Stimulated activated CD8-positive, alpha-beta memory T cell treated with anti-CD3 and anti-CD28 coated beads, Interleukin-12 subunit alpha, Interleukin-12 subunit beta, amount 100 ng/mL, for 1 hour (primary cell): ENCODE measurements at places on chromosomes 2 and 18.

DNA sequence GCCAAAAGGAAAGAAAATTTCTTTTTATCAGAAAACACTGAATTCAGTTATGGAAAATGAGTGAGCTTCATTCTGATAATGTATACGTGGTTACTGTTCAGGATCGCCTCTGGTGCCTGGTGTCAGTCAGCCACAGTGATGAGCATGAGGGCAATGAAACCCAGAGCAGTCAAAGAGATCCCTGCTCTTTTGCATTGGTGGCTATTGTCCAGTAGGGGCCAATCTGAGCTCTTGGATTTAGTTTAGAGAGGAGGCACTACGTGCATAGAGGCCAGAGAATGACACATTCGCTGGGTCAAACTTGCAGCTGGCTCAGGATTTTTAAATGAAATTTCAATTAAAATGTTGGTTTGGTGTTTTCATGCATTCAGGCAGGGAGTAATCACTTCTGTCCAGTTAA lies 522.9 kb downstream of the TMEM182 start:
- no peak for DNase-seq

GRCh38 chr2:5990086-5990485 lies 297.9 kb downstream of the SOX11 start:
- DNase-seq = no peak

DNA sequence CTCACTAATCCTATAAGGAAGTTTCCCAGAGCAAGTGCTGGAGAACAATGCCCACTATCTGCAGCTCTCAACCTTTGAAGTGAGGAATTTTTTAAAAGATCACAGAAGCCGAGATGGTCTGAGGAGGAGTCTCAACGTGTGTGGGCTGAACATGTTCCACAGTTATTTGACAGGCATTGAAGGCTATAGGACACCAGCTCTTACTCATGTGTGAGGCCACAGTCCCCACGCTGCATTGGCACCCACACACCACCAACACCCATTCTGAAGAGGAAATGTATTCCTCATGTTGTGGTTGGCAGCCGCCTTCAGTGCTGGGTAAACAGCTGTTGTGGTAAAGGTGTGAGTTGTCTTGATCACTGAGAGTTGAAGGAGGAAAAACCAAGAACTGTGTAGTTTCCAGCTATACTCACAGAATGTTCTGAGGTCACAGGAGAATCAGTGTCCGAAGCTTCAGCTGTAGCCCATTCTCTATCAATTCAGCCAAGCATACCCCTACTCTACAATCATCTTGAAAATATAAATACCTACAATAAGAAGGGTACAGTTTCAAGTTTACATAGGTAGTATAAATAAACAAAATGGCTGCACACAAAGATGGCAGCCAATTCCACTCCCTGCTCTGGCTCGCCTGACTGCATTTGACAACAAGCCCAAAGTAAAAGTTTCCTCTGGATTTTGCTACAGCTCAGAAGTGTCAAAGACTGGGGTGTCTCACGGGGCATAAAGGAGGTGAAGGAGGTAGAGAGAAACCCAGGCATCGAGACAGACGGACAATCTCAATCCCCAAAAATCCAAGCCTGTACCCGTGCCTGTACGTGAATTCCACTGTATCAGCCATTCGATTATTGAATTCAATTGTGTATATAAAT lies 12.1 kb downstream of the CD226 start:
- DNase-seq = peak; percentile 69

DNA sequence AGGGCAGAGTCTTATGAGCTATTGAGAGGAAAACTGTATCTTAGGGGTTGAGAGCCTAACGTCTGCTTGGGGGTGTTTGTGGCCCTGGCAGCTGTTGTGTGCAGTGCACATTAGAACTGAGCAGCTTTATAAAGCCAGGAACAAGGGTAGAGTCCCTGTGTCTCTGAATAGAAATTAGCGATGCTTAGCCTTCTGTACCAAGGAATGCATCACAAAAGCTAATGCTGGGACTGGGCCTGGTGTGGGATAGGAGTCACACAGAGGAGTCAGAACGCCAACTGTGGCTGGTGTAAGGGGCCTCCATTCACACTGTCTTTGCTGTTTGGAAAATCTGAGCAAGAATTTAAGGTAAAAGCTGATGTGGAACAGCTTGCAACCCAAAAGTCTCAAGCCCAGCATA lies 283.2 kb downstream of the SOX11 start:
- no peak for DNase-seq

- DNase-seq = no peak
These were observed 493 bp downstream of the FN1 start for GRCh38 chr2:215435280-215435869.

DNA sequence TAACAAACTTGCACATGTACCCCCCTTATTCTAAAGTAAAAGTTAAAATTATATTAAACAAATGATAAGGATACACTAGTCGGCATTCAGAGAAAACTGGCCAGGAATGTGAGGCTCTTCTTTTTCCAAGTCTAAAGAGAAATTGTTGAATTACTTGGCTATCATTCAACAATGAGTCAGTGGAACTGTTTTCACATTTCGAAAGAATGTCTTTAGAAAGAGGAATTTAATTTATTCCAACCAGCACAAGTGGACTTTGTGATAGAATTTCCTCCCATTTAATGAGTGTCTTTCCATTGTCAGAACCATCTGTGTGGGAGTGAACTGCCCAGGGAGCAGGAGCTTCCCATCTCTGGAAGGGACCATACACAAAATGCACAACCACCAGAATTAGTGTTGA lies 792.2 kb downstream of the EPHA4 start:
- no peak for DNase-seq

DNA sequence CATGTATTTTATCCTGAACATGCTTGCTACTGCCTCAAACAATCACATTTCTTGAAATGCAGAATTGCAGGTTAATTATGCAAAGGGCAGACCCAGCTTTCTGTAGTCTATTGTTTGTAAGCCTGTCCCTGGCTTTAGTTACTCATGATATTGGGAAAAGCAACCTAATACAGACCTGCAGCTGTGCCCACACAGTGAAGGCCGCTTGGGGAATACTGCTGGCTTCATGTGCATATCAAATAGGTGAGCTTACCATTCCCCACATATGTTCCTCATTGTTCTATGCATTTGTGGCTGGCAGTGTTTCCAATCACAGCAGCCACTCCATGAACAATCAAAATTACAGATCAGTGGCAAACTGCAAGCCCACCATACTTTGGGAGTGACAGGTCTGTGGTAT lies 186.3 kb downstream of the TMEM163 start:
- DNase-seq = no peak

DNA sequence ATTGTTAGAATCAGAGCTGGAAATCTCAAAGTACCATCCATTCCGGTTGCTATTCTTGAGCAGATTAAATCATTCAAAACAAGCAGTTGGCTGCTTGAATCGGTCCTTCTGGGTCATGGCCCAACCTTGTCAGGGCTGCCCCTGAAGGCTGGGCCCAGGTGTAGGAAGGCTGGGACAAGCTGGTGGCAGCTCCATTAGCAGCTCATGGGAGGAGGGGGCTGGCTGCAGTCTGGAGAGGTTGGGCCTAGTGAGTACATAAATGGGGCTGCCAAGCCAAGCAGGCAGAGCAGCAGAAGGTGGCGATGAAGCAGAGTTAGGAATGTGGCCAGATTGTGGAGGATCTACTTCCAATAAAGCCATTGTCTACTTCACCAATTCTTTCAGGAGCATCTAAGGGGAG lies 81.4 kb downstream of the ADCYAP1 start:
- DNase-seq = no peak

GRCh38 chr2:120134263-120134662 lies 88.9 kb downstream of the TMEM185B start:
- no peak for DNase-seq

DNA sequence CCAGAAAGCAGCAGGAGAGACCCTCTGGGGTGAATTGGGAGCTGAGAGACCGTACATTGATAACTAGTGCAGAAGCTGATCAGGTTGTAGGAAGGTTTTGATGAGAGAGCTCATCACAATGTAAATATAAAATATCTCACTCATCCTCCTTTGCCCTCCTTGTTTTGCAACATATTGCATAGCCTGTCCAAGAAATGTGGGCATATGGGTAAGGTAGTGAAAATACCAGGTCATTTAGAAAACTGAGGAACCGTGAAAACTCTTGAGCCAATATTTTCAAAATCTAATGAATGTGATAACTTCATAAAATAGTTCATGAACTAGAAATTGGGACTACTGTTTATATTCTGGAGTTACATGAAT lies 31.4 kb downstream of the C18orf54 start:
- DNase-seq = no peak

- no peak for DNase-seq
These were observed 81.7 kb downstream of the SPRED2 start for GRCh38 chr2:65350651-65351056.

- no peak for DNase-seq
These were observed 36.0 kb upstream of the WIPF1 start for GRCh38 chr2:174633623-174633930.

GRCh38 chr18:48348739-48349138 lies 60.4 kb downstream of the ZBTB7C start:
- DNase-seq = no peak

- no peak for DNase-seq
These were observed 270.0 kb upstream of the PXDN start for GRCh38 chr2:2014251-2014771.

DNA sequence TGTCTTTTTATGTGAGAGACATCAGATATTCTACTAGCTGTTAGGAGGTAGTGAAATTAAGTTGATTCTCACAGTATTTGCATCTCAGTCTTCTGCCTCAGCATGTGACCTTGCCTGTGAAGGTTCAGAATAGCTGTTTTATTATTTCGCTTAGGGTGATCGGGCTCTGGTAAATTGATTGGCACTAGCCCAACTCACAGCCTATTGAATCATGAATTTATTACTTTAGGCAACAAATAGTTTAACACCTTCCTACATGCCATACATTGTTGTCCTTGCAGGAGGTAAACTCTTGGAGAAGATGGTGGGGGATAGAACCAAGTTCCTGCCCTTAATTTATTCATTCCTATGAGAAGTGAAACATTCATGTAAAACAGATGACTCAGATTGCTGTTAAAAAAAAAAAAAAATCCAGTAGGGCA lies 101.9 kb downstream of the GPD2 start:
- DNase-seq = no peak

GRCh38 chr2:64837116-64837731 lies 152.0 kb upstream of the SLC1A4 start:
- DNase-seq = no peak

- no peak for DNase-seq
These were observed 22.5 kb downstream of the TEX44 start for GRCh38 chr2:231615058-231615671.

DNA sequence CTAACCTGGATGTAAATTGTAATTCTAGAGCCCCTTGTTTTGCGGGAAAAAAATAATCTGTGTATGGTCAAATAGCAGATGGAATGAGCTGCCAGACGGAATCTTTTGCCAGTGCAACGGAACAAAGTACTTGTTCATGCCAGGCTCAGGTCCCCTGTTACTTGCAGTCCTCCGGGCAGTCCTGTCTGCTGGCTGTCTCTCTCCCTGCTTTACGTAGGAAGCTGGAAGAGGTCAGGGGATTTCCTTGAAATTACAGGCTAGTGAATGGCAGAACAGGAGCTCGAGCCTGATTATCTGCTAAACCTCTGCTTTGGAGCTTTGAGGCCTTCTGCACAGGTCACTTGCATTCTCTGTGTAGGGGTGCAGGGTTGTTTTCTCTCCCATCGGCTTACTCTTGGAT lies 54.8 kb downstream of the LRRFIP1 start:
- DNase-seq = no peak

DNA sequence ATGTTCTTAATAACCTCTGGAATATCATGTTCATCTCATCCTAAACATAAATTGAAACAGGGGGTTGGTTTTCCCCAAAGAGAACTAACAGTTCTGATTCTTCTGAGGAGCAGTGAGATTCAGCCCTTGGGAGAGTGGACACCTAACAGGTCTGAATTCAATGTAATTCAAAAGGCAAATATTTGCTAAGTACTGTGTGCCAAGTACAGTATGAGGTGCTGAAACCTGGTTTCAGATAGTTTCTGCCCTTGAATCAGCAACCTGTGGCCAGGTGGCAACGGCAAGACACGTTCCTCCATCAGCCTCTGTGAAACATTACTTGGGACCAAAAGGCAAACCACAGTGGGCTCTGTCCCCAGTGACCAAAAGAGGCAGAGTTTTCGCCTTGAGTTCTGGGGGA lies 1.3 kb downstream of the LRRC30 start:
- no peak for DNase-seq

DNA sequence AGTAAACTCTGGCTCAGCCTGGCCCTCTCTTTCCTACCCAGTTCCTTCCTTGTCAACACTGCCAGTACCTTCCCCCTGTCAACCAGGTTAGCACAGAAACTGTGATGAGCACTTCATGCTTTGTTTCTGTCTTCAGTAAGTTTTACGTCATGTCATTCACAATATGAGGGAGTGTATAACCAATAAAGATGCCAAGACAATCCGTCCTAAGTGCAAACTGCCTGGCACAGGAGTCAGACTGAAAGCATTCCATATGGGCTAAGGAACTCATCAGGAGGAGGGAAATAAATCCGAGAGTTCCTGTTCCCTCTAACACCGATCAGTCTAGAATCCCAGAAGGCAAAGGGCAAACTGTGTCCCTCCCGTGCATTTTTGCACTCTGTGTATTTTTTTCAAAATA lies 507.2 kb downstream of the CMPK2 start:
- DNase-seq = no peak

GRCh38 chr2:8421658-8422449 lies 260.0 kb upstream of the ID2 start:
- DNase-seq = no peak

DNA sequence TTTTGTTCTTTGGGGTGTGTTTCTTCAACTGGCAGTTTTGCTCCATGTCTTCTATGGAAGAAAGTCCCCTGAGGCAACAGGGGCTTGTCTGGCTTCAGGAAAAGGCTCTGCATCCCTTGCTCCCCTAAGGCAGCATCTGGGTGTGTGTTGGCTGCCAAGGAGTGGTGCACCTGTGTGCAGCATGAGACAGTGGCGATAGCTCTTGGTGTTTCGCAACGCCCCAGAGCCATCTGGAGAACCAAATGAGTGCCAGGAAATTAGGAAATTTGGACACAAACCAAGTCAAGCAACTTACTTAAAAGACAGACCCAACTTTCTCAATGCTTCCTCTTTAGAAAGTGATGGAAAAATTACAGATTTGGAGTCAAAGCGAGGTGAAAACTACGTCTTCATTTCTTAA lies 1044.4 kb upstream of the CNTNAP5 start:
- DNase-seq = no peak

DNA sequence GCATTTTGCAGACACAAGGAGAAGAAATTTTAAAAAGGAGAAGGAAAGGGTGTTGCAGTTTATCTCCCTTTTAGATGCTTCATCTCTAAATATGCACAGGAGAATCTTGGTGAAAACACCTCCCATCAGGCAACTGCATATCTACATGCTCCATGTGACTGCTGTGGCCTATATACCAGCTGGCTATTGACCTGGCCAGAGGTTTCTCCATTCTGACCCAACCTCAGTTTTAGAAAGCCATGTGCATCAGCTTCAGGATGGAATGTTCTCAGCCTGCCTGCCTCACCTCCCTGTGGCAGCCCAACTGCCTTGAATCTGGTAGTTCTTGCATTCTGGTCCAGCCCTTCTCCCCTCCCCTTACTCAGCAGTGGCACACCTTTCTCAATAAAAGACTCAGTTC lies 1958.8 kb upstream of the CELF4 start:
- DNase-seq = no peak

DNA sequence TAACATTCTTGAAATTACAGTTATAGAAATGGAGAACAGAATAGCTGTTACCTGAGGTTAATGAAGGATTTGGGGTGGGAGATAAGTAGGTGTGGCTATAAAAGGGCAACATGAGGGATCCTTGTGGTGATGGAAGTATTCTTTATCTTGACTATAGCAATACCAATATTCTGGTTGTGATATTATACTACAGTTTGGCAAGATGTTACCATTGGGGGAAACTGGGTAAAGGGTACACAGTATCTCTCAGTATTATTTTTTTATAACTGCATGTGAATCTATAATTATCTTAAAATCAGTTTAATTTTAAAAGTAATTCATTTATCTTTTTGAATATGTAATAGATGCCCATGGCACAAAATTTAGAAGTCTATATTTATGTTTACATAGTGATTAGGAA lies 8.1 kb downstream of the SCRN3 start:
- no peak for DNase-seq
